ENCODE measurements at places on chromosomes 12 and 14.
A peak's percentile ranks its signal among the peaks of the same experiment; 100 is the strongest.

GRCh38 chr14:89792489-89793366 lies 161.8 kb downstream of the EFCAB11 start:
- DNase-seq: no peak

DNA sequence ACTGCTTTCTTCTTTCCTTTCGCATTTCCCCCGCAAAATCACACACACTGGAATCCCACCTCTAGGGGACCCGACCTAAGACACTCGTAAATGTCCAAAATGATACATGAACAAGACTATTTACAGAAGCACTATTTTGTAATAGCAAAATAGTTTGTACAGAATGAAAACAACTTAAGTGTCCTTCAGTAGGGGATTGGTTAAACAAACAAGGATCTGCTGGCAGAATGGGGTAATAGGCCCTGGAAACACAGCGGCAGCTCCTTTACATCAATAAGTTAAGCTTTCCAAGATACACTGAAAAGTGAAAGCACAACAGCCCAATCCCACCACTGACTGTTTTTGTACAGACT lies 48.8 kb downstream of the LTBP2 start:
- no peak for DNase-seq

DNA sequence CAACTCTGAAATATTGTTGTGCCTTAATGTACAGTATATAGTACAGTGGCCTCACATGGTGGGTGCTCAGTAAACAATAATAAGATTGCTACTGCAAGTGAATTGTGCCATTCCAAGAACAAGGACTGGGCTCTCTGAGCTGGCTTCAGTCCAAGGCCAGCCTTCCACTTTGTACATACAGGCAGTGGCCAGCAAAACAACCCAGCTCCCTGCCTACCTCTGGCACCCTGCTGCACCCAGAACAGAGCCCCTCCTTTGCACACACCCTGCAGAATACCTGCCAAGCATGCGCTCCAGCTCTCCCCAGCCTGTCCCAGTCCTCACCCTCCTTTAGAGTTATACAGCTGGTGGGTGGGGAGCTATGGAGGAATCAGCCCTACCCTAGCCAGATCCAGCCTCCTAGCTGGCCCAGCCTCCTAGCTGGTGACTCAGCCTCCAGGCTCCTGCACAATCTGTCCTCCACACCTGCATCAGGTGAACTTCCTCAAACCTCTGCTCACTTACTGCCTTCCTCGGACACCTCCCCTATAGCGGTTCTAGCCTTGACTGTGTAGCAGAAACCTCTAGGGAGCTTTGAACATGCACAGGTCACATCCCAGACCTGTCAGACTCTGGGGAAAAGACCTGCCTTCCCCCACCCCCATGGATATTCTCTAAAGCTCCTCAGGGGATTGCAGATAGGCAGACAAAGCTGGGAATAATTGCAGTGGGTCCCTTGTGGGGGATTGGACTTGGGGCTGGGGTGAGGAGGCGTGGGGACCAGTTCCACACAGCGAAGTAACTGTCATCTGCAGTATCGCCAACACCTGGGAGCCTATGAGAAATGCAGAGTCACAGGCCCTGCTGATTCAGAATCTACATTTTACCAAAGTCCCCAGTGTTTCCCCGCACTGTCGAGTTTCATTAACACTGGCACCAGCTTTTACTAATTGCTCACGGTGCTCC lies 17.9 kb downstream of the ZDHHC22 start:
- no peak for DNase-seq

DNA sequence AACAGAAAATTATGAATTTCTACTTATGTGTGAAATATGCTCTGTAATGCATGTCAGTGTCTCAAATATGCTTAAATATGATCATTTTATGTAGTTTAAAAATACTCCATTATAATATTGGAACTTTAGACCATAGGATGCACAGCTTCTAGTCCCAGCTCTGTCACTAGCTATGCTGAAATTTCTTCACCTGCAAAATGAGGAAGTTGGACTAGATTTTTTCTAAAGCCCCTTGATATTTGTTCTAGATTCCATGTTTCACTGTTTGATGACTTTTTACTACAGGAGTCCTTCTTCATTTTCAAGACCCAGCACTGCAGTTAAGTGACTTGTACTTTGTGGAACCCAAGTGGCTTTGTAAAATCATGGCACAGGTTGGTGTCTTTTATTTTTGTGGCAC lies 90.1 kb downstream of the LRRK2 start:
- no peak for DNase-seq

DNA sequence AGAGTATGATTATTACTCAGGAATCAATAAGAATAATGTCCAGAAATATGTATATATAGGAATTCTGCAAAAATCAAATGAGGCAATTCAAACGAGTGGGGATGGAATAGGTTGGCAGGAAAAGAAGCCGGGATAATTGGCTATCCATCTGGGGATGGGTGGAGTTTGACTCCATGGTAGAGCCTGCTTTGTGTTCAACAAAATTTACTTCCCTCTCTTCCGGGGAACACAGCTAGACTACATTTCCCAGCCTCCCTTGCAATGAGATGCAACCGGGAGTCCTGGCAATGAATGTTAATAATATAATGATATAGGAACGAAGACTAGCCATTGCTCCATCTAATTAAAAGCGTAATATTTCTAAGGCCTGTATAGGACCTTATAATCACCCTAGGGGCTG lies 146.6 kb downstream of the EFCAB11 start:
- no peak for DNase-seq

GRCh38 chr12:30885321-30885720 lies 41.2 kb upstream of the TSPAN11 start:
- no peak for DNase-seq

- no peak for DNase-seq
These were observed 4.7 kb downstream of the PLEKHG6 start for GRCh38 chr12:6315184-6315583.

GRCh38 chr14:71932229-71932981 lies at the start of gene RGS6:
Gene RGS6 (plus strand): TSS chr14:71932429.
- DNase-seq: peak; percentile 32

GRCh38 chr14:24162093-24162492 lies 1.0 kb downstream of the IRF9 start:
- DNase-seq: no peak

GRCh38 chr12:31479516-31480210 lies 111.3 kb downstream of the DENND5B start:
- DNase-seq: no peak

GRCh38 chr14:34680806-34681479 lies 33.5 kb downstream of the CFL2 start:
- DNase-seq: no peak

- no peak for DNase-seq
These were observed 953.3 kb downstream of the TRHDE start for GRCh38 chr12:73225371-73225937.

- DNase-seq: no peak
These were observed 35.7 kb upstream of the HIF1A start for GRCh38 chr14:61659582-61659981.

GRCh38 chr12:46585854-46586621 lies 213.5 kb upstream of the SLC38A2 start:
- no peak for DNase-seq

GRCh38 chr14:35766700-35767082 lies 42.4 kb downstream of the RALGAPA1 start:
- DNase-seq: no peak

GRCh38 chr14:54784657-54785056 lies 118.0 kb downstream of the GCH1 start:
- no peak for DNase-seq

GRCh38 chr12:25384893-25385248 lies 134.1 kb upstream of the KRAS start:
- DNase-seq: no peak

- no peak for DNase-seq
These were observed 55.1 kb downstream of the LRRC74A start for GRCh38 chr14:76881348-76881747.

DNA sequence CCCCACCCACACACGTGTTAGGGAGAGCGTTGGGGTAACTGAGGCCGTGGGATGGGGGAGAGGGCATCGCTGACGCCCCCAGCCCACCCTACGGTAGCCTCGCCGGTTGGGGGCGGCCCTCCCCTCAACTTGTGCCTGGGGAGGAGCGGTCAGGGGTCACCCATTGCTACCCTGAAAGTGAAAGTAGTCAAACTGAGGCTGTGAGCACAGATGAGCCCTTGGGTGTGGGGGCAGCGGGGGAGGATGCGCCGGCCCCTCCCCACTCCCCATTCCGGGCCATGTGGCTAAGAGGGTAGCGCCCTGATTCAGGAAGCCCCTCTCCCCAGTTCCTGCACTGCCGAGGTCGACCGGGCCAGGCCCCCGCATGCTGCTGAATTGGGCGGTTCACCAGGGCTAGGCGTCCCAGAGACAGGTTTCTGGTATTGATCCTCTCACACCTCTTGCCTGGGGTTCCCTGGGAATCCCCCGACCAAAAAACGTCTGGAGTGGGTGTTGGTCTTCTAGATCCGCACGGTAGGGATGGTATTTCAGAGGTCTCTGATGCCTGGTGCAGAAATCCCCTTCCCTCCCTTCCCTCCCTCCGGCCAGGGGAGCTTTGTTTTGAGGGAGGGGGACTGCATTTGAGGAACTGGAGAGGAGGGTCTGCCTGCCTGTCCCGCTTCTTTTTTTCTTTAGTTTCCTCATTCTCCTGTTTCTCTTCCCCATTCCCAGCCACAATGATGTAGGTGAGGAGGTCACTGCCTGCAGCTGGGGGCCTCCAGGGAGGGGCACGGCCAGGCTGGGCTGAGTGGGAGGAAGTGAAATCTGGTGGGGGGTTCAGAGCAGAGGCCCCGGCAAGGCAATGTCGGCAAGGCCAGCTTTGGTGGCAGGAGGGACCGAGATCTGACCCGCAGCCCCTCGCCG lies 1.0 kb downstream of the SH2B3 start:
- peak; percentile 75 for DNase-seq

DNA sequence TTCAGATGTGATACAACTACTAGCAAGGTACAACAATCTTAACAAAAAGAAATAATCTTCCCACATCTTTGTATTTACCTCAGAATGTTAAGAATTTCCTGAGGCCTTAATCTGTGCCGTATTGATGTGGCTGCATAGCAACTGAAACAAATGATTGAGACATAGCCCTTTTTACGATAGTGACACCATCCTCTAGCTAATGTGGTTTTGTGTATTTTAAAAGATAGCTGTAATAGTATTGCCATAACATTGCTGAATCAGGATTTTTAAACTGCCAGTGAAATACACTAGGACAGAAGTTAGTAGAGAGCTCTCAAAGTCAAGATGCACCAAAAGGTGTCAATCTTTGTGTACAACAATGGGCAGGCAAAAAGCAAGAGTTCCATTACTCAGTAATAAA lies 11.9 kb downstream of the NPAS3 start:
- DNase-seq: no peak

DNA sequence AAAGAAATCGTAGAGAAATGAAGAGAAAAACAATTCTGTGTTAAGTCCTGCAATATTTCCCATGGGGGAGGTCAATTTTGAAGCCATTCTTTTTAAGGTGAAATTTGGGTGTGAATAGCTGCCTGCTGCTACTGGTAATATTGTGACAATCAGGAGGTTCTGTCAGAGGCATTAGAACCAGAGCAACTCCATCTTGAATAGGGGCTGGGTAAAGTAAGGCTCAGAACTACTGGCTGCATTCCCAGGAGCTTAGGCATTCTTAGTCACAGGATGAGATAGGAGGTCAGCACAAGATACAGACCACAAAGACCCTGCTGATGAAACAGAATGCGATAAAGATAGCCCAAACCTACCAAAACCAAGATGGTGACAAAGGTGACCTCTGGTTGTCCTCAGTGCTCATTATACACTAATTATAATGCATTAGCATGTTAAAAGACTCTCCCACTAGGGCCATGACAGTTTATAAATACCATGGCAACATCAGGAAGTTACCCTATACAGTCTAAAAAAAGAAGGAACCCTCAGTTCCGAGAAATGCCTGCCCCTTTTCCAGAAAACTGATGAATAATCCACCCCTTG lies 24.8 kb upstream of the MTHFD1 start:
- no peak for DNase-seq

DNA sequence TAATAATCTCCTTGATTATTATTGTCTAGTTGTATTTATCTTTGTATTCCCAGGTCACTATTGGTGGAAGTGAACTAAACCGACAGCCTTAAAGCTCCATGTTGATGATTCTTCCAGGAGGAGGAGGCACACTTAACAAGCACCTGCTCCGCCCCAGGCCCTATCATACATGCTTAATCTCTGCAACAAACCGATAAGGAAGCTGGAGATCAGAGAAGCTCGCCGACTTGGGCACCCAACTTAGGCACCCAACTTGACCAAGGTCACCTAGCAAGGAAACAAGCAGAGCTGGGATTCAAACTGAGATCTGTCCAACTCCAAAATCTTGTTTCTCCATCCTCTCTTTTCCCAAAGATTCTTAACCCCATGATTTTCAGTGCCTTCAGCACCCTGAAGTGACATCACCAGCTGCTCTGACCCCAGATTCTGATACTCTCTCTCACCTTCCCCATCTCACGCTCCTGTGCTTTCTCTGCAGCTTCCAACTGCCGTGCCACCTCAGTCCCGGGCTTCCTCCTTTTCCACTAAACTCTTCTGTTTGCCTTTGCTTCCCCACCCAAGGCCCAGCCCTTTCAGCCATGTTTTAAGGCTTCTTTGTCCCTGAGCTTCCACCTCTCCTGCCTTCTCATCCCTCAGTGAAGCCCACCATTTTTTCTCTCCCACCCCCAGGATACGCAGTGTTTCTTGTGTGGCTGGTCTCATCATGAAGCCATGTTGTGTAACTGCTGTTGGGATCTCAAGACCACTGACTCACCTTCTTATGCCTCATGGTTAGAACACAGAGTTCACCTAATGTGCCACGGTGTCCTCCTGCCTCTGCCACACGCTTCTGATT lies 6.6 kb upstream of the KRT18 start:
- DNase-seq: no peak

GRCh38 chr14:99541677-99542470 lies 60.7 kb downstream of the CCNK start:
- DNase-seq: no peak

GRCh38 chr14:23358042-23358441 lies 5.4 kb upstream of the SLC22A17 start:
- DNase-seq: no peak

DNA sequence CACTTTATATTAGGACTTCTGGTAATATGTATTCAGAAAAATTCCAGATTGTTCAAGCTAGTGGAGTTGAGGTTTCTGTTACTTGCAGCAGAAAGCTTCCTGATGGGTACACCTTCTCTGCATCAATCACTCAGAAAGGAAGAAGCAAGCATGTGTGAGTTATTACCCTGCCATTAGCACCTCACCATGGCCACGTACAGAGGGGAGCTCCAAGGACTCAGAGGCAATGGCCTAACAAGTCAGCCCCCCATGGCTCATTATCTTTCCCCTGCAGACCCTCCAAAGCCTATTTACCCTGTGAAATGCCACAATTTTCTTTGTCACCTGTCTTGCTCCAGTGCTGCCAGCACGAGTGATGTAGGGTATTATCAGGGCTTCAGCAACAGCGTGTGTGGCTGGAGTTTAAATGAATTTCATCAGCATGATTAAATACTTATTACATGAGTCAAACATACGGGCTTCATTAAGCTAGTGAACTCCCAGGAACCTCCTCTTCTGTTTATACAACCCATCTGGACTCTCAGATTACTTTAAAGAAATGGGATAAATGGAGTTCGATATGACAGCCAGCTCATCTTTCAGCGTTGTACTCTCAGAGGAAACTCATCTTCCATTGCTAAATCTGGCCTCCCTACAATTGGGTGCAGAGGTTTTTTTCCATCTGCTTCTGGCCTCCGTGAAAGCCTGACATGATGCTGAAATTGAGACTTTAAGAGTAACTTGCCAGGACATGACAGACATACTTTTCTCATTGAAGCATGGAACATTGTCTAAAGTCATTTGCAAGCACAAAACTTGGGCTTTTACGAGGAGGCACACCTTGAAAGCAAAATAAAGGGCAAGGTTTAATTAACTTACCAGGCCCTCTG lies 135.9 kb downstream of the TMEM30B start:
- no peak for DNase-seq

All from Ammon's horn (tissue), 1 donor.